ENCODE measurements at places on chromosomes 1 and 21. TPM values are rescaled to one million over a fixed set of nuclear protein-coding genes. Genes with fewer than 3 reads are reported as not detected.

DNA sequence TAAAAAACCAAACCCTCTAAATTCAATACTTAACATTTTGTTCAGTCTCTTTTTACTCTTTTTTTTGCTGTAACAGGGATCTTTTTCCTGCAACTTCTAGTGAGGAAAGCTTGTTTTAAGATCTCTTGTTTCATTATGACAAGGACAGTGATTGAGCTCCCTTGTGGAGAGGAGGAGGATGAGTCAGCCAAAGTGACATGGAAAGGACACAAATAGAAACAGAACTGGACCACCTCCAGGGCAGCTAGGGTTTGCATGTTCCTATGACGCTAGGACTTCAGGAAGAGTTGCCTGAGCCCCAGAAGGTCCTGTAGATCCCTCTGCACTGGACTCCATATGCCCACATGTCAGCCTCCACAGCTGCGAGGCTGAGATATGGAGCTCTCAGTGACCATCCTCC lies 212.6 kb upstream of the FAM78B start:
- no peak overlapping the region for H3K27ac ChIP-seq
- H3K4me3 ChIP-seq, result no peak overlapping the region
- no peaks in the 10 kb centered on the region for H3K27me3 ChIP-seq
- no peaks in the 10 kb centered on the region for H3K36me3 ChIP-seq
- no peaks in the 10 kb centered on the region for H3K4me1 ChIP-seq
- no peak for DNase-seq

The PYHIN1 gene
- total RNA-seq, result 6.5 TPM

DNA sequence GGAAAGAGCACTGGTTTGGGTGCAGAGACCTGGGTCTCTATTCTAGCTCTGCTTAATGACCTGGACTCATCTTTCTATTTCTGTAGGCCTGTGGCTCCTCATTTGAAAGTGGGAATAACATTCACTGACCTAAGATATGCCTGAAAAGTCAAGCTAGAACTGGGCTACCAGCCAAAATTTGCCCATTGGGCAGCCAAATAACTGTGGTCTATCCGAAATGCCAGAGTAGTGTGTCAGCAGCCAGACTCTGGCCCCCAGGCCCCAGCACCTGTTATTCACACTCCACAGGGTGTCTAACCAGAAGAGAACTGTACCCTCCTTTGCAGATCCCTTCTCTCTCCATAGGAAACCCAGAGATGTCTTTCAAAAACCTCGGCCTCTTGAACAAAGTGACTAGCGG lies 12.6 kb downstream of the DAB1 start:
- H3K27me3 ChIP-seq, result no peaks in the 10 kb centered on the region
- no peaks in the 10 kb centered on the region for H3K36me3 ChIP-seq
- no peak for DNase-seq
- H3K4me3 ChIP-seq, result no peak overlapping the region
- no peaks in the 10 kb centered on the region for H3K4me1 ChIP-seq

DNA sequence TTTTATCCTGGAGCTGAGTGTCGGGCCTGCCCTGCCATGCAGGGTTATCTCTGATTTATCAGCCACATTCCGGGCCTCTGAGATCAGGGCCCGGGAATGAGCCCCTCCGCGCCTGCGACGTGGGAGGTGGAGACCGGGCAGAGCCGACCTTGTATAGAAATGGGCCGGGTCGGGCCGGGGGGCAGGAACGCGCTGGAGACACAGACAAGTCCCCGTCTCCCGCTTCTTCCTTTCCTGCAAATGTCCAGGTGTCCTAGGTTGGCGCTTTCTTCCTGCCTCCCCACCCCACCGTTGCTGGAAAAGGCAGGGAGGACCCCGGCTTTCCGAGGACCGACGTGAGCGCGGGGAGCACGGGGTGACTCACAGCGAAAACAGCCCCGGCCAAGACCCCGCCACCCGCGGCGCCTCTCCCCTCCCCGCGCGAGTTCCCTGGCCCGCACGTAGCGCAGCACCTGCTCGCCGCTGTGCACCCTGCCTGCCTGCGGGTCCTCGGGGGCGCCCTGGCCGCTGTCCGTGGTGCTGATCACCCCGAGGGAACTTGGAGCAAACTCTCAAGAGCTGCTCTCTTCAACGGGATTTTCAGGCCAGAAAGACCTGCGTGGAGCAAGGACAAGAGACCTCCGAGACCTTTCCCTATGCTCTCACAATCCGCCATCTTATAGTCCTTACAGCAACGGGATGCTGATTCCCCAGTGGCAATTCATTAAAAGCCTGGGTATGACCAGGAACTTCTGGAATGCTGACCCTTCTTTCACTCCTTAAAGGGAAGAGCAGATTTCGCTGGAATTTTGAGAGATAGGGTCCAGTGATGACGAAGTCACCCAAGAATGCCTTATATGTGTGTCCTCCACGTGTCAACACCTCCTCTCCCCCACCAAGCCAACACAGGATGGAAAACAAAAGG lies 475 bp upstream of the NPPB start:
- H3K4me1 ChIP-seq, result no peaks in the 10 kb centered on the region
- no peak for DNase-seq
- H3K27ac ChIP-seq, result no peak overlapping the region
- H3K27me3 ChIP-seq, result no peaks in the 10 kb centered on the region
- H3K4me3 ChIP-seq, result no peak overlapping the region

DNA sequence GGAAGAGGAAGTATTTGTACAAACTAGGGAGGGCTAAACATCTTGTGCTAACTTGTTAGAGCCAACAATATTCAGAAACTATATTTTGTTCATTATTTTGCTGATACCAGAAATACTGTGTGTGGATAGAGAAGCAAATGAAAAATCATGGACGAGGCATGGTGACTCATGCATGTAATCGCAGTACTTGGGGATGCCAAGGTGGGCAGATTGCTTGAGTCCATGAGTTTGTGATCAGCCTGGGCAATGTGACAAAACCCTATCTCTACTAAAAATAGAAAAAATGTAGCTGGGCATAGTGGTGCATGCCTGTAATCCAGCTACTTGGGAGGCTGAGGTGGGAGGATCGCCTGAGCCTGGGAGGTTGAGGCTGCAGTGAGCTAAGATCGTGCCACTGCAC lies 13.4 kb downstream of the LRRC41 start:
- no peak overlapping the region for H3K27ac ChIP-seq
- peaks cover 57% of the 10 kb centered on the region for H3K36me3 ChIP-seq
- H3K27me3 ChIP-seq, result no peaks in the 10 kb centered on the region
- H3K4me3 ChIP-seq, result no peak overlapping the region

The FAM167B gene
- 6.1 TPM for total RNA-seq

DNA sequence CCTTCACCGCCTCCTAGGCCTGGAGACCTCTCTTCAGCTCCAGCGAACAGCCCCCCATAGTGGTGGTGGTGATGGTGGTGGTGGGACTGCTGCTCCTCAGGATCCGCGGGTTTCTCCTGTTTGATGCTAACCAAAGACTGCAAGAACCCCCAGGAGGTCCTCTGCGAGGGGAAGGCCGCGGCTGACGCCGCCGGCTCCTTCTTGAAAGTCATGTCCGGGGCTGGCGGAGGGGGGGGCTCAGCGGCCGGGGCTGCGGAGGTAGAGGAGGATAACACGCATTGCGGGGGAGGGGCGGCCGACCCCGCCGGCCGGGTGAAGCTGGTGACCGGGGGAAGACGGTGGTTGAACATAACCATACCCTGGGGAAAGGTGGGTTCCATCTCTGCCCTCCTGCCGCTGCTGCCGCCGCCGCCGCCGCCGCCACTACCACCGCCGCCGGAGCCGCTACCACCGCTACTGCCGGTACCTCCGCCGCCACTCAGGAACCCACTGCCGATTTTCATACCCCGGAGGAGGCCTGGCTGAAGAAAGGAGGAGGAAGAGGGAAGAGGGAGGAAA lies 554 bp downstream of the ZNF281 start:
- H3K27ac ChIP-seq, result peak overlapping the region; percentile 76
- H3K36me3 ChIP-seq, result no peaks in the 10 kb centered on the region
- peaks cover 47% of the 10 kb centered on the region for H3K4me1 ChIP-seq
- H3K27me3 ChIP-seq, result no peaks in the 10 kb centered on the region
- DNase-seq, result no peak
- H3K4me3 ChIP-seq, result peak overlapping the region; percentile 80

- H3K27ac ChIP-seq, result no peak overlapping the region
- no peaks in the 10 kb centered on the region for H3K27me3 ChIP-seq
Observed at GRCh38 chr1:2215909-2216766, 12.0 kb upstream of the SKI start.

DNA sequence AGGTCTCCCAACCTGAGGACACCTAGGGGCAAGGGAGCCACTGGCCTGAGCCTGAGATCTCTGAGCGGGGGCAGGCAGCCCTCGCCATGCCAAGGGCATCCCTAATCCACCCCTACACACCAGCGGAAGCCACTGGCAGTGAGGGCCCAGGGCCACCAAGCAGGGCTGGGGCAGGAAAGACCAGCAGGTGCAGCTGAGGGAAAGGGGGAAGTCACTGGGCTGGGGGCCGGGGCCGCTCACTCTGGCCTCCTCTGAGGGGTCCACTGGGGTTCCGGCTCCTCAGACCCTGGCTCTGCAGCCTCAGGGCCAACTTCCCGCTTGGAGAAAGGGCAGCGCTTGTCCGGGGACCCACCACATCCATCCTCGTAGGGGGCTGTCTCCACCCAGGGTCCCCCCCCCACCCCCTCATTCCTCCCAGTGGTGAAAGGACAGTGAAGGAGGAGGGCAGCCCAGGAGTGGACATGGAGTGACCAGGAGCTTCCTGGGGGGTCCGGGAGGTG lies 42.5 kb upstream of the ACTRT2 start:
- peak overlapping the region; percentile 59 for H3K27ac ChIP-seq
- H3K36me3 ChIP-seq, result no peaks in the 10 kb centered on the region
- H3K4me3 ChIP-seq, result no peak overlapping the region
- no peaks in the 10 kb centered on the region for H3K27me3 ChIP-seq
- no peak for DNase-seq

The UBQLN4 gene
- total RNA-seq, result 21.7 TPM

DNA sequence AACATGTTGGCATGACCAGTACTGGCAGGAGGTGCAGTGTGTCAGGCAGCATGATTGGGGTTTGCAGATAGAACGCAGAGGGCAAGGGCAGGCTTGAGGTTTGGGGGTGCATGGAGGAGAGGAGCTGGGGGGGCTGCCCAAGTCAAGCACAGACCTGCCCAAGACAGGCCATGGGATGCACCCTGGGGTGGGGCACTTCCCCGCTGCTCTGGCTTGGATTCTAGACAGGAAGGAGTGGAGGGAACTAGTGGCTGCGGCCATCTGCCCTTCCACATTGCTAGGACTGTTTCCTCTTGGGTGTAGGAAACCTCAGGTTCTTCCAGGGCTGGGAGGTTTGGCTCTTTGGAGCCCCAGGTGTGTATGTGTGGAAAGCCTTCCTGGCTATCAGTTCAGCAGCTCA lies 3.0 kb downstream of the PDXK start:
- no peaks in the 10 kb centered on the region for H3K27me3 ChIP-seq
- no peaks in the 10 kb centered on the region for H3K36me3 ChIP-seq
- peaks cover 31% of the 10 kb centered on the region for H3K4me1 ChIP-seq
- DNase-seq, result no peak
- H3K4me3 ChIP-seq, result peak overlapping the region; percentile 87
- H3K27ac ChIP-seq, result no peak overlapping the region

GRCh38 chr1:242011894-242012660 lies 13.2 kb upstream of the MAP1LC3C start:
- H3K27me3 ChIP-seq, result no peaks in the 10 kb centered on the region
- no peak overlapping the region for H3K27ac ChIP-seq
- no peak for DNase-seq
- no peak overlapping the region for H3K4me3 ChIP-seq
- no peaks in the 10 kb centered on the region for H3K36me3 ChIP-seq

- no peaks in the 10 kb centered on the region for H3K36me3 ChIP-seq
- H3K27me3 ChIP-seq, result no peaks in the 10 kb centered on the region
- no peaks in the 10 kb centered on the region for H3K4me1 ChIP-seq
- no peak overlapping the region for H3K27ac ChIP-seq
- no peak overlapping the region for H3K4me3 ChIP-seq
Observed at GRCh38 chr1:41608211-41608610, 123.7 kb upstream of the EDN2 start.

DNA sequence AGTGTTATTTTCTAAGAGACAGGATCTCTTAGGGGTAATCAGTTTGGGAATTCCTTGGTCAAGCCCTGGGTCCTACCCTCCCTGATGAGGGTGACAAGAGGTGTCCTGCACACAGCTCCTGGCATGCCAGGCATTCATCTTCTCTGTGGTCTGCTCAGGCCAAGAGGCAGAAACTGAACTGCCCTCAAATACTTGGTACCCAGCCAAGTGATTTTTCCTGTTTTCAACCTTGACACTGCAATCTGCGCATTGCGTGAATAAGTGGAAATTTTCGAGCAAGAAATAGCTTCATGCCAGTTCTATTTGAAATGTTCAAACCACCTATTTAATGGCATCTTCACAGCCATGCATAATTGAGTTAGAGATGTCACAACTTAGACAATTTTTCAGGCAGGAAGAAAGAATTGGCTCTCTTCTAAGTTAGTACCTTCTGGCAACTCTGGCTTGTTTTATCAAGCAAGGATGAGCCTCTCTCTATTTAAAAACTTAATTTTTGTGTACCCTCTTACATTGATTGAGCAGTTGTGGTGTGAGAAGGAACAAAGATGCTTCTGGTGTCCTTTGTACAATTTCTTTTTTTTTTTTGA lies 27.0 kb downstream of the DNM3 start:
- H3K27me3 ChIP-seq, result no peaks in the 10 kb centered on the region
- no peak overlapping the region for H3K4me3 ChIP-seq
- H3K27ac ChIP-seq, result no peak overlapping the region
- H3K4me1 ChIP-seq, result no peaks in the 10 kb centered on the region
- H3K36me3 ChIP-seq, result no peaks in the 10 kb centered on the region

- no peak for DNase-seq
- no peak overlapping the region for H3K4me3 ChIP-seq
- no peaks in the 10 kb centered on the region for H3K4me1 ChIP-seq
- H3K27ac ChIP-seq, result no peak overlapping the region
- H3K36me3 ChIP-seq, result no peaks in the 10 kb centered on the region
Observed at GRCh38 chr21:21921410-21922232, 923.4 kb downstream of the NCAM2 start.

DNA sequence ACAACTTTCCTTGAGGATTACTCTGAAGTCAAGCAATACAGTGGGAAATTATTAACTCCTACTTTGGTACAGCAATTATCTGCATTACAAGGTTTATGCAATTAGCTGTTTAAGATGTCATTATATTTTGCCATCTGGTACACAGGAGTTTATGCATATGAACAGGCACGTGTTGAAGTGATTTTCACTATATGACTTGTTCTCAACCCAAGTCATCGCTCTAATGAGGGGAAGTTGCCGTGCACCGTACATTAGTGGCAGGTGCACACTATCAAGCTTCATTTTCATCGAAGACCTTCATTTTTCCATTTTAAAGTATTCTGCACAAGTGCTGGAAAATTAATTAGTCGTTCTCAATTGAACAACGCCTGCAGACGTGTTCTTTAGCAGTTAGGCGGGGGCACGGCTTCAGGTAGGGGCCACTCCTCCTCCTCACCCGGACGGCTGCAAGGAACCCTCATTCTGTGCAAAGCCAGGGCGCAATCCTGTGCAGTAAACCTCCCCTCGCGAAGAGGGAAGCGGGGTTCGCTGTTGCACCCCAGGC lies 39.8 kb upstream of the NFIA start:
- no peaks in the 10 kb centered on the region for H3K36me3 ChIP-seq
- no peaks in the 10 kb centered on the region for H3K27me3 ChIP-seq
- H3K27ac ChIP-seq, result peak overlapping the region; percentile 94

- no peak overlapping the region for H3K27ac ChIP-seq
- no peaks in the 10 kb centered on the region for H3K4me1 ChIP-seq
- H3K36me3 ChIP-seq, result no peaks in the 10 kb centered on the region
- no peak for DNase-seq
- H3K4me3 ChIP-seq, result no peak overlapping the region
Observed at GRCh38 chr1:204591473-204592090, 75.4 kb downstream of the MDM4 start.

The GBP3 gene
- 51.9 TPM for total RNA-seq

GRCh38 chr1:67766141-67766978 lies 66.9 kb downstream of the GNG12 start:
- H3K27ac ChIP-seq, result peak overlapping the region; percentile 3
- peak; percentile 51 for DNase-seq
- H3K36me3 ChIP-seq, result peaks cover 3% of the 10 kb centered on the region
